Astrocyte of the cerebellum (primary cell): ENCODE measurements at places on chromosomes 7 and 10.

DNA sequence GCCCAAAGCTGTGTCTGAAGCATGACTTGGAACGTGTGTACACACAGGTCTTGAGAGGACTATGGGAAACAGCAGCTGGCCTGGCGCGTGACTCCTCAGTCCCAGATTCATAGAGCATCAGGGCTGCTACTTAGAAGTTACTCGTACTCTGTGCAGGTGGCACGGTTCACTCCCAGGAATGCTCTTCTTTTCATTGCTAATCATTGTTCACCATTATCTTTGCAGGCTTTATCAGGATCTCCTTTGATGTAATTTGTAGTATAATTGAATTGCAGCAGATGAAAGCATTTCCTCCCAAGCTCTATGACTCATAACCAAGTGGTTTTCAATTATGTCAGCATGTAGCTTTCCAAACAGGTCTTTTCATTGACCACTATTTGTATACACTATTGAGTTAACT lies 938.9 kb downstream of the NRG3 start:
- DNase-seq, result peak; percentile 22

DNA sequence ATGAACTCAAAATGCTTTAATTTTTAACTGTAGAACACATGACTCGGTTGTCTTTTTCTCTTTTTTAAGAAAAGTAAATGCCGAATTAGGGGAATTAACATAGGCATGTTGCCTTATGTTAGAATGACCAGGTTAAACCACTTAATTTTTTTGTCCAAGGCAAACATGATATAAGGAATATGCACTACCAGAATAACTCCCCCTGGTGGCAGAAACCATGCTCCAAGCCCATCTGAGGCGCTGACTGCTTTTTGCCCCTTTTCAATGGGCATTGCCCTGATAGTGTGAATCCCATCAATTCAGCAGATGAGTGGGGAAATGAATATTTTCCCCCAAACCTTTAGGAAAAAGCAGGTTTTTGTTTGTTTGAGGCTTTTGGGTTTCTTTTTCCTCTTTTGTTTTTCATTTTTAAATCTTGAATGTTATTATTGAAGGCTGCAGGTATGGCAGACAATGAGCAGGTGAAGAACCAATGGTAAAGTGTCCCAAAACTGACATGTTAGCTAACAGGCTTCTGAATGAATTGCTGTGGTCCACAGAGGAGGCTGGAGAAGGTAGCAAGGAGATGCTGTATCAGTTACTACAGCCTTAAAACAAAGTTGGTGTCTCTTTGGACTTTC lies 284.3 kb downstream of the SORCS3 start:
- DNase-seq, result peak; percentile 4

GRCh38 chr7:157033483-157034473 lies 23.3 kb upstream of the MNX1 start:
- DNase-seq, result no peak

GRCh38 chr10:25245165-25245564 lies 70.4 kb downstream of the GPR158 start:
- DNase-seq, result no peak

DNA sequence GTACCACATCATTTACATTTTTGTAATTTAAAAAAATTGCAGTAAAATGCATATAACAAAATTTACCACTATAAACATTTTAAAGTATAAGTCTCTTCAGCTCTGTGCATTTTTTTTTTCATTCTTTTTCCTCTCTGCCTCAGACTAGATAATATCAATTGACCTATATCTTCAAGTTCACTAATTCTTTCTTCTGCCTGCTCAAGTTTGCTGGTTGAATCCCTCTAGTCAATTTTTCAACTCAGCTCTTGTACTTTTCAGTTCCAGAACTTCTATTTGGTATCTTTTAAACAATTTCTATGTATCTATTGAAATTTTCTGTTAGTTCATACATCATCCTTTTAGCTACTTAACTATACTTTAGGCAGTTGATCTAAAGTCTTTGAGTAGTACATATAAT lies 112.0 kb downstream of the MICU1 start:
- DNase-seq, result no peak

GRCh38 chr10:128498378-128498730 lies 372.1 kb upstream of the MKI67 start:
- no peak for DNase-seq

DNA sequence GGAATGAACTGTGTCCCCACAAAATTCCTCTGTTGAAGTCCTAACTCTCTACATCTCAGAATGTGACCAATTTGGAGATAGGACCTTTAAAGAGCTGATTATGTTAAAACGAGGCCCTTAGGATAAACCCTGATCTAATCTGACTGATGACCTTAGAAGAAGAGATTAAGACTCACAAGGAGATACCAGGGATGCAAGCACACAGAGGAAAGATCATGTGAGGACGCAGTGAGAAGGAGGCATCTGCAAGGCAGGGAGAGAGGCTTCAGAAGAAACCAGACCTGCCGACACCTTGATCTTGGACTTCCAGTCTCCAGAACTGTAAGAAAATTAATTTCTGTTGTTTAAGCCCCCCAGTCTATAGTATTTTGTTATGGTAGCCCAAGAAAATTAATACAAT lies 94.9 kb upstream of the ZNF800 start:
- no peak for DNase-seq

DNA sequence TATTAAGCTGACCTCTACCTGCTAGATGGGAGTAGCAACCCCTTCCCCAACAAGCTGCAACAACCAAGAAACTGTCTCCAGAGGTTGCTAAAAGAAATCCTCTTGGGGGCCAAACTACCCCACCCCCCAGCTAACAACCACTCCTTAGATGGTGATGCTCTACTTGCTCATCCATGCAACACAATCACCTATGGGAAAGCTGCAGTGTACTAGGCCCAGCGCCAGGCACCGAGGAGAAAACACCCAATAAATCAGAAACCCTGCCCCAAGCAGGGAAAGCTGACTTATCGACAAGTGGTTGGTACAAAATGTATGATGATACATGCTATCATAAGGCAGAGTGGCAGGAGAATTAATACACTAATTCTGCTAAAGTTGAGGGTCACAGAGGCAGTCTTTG lies 17.3 kb downstream of the SLC25A13 start:
- no peak for DNase-seq

- DNase-seq, result no peak
Observed at GRCh38 chr7:9870674-9871073, 1103.0 kb upstream of the PHF14 start.

DNA sequence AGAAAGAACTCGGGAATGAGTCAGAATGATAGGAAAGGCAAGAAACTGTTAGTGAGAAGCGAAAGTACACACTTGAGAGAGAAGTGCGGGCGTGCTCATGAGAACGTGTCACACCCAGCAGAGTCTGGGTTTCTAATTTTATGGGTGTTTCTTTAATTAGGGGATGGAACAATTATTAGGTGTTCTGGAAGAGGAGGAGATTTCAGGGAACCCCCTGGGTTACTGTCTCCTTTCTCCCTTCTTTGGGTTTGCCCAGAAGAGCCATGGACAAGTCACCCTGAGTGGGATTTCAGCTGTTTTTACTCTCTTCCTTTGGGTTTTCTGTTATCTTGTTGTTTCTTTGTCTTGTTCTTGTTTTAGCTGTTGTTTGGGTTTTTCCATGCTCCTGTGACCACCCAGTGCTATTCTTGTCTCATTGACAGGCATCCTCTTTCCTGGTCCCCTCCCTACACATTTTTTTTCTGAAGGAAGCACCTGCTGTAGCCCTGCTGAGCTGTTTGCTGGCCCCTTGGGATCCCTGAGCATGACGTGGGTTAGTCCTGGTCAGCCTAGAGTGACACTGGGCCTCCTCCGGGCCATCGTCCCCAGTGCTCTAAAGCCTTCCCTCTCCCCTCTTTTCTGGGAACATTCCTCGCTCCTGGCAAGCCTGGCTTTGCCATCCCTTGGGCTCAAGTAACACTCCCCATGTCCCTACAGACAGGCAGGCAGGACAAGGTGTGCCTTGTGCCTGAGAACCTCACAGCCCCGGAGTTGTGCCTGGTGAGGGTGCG lies 3.5 kb downstream of the SH2D4B start:
- no peak for DNase-seq

DNA sequence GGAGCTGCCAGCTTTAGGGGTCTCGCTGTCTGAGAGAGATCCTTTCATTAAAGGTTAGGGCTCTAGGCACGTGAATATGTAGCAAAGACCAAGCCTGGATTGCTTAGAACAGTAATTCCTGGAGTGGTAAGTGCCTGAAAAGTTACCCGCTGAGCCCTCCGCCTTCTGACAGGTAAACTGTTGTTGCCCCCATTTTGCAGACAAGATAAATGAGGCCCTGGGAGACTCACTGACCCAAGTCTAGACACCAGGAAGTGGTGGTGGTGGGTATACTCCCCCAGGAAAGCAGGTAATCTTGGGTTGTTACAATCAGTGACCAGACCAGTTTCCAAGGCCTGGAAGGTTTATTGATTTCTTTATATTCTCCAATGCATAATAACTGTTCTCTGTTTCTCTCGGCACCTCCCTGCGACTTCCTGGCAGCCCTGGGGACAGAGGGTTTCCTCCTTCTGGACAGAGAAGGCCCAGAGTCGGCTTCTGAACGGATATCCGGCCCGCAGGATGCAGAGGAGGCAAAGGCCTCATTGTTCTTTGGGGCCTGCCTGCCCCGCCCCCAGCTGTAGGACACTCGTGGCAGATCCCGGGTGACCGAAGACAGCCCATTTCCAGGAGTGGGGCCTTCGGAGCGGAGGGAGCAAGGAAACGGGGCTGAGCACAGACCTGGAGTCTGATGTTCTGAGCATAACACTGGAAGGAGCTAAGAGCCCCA lies 1.3 kb upstream of the GRK5 start:
- DNase-seq, result no peak

GRCh38 chr7:27154369-27154768 lies 2.0 kb upstream of the HOXA3 start:
- DNase-seq, result no peak

DNA sequence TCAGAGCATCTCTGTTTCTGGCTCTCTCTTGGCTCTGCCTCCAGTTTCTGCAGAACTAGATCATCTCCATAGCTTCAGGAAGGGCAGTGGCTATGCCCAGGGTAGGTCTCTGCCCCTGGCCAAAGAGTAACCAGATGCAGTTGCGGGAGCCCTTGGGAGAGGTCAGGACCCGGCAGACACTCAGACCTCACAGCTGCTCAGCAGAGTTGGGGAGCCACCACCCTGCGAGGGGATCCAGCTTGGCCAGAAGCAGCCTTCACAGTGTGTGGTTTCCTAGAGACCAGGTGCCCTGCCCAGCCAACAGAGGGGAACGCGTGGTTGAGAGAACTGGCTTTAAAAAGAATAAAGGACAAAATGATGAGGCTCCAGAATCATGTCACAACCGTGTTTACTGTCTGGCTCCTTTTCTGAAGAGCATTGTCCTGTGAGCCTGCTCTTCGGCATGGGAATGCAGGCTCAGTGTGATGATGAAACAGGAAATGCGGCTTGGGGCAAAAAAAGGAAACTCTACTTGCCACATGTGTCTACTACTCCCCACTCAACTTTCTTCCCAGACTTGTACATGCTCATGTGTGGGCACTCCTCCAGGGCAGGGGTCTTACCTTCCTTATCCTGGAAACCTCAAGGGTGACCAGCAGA lies 243.1 kb downstream of the INHBA start:
- DNase-seq, result no peak

GRCh38 chr7:87188930-87189329 lies 30.6 kb downstream of the TMEM243 start:
- DNase-seq, result no peak

- DNase-seq, result peak; percentile 20
Observed at GRCh38 chr7:31126976-31127375, 74.9 kb downstream of the ADCYAP1R1 start.

- DNase-seq, result peak; percentile 74
Observed at GRCh38 chr7:94391726-94392392, 2.8 kb upstream of the COL1A2 start.

DNA sequence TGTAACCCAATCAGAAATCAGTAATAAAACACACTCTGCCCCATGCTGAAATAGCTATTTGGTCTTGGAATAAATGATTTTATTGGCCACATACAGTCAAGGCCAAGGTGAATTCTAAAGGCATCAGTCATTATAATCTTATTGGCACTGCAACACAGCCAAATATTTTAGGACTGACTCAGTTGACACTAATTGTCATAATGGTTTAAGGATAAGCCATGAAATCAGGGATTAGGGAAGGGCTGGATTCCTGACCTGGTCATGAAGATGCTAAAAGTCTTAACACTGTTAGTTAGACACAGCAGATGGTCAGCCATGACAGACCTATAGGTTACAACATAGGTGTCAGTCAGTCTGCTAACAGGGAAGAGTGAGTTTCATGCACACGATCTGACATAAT lies 330.3 kb upstream of the NPSR1 start:
- no peak for DNase-seq

GRCh38 chr7:10708447-10708846 lies 265.2 kb upstream of the PHF14 start:
- DNase-seq, result no peak

- DNase-seq, result no peak
Observed at GRCh38 chr10:101233863-101234262, 4.6 kb upstream of the LBX1 start.

GRCh38 chr7:156827587-156828203 lies 65.3 kb downstream of the LMBR1 start:
- DNase-seq, result peak; percentile 13

- DNase-seq, result no peak
Observed at GRCh38 chr10:63919575-63920279, 398.5 kb downstream of the REEP3 start.

GRCh38 chr7:49778731-49779270 lies 5.4 kb downstream of the VWC2 start:
- DNase-seq, result no peak

GRCh38 chr10:114239117-114239993 lies at the start of gene VWA2:
TSS of gene VWA2 (plus strand) at chr10:114239254. CDS start at chr10:114248714, 9,460 bp downstream.
- DNase-seq, result no peak

DNA sequence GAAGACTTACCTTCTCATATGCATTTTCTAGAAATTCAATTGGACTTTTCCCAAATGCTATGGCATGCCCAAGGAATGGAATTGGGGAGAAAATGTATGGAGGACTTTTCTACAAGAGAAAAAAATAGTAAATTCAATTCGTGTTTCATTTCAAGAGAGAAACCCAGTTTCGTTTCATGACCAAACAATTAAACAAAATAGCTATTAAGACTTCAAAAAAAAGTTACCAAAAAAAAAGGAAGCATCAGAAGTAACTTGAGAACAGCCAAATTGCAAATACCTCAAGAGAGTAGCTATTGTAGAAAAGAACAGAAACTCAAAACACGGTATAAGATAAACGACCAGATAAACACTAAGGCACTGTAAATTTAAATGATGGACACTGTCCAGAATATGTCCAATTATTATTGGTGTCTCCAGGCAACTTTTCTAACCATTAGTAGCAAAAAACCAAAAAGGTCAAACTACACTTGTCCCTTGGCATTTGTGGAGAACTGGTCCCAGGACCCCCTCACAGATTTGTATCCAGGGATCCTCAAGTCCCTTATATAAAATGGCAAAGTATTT lies 2.4 kb downstream of the CYP51A1 start:
- no peak for DNase-seq

GRCh38 chr7:148927123-148928045 lies 43.3 kb upstream of the EZH2 start:
- DNase-seq, result no peak

GRCh38 chr10:61986382-61986781 lies 84.9 kb downstream of the ARID5B start:
- DNase-seq, result no peak
